ENCODE measurements at places on chromosomes 6 and 20.

- no peak overlapping the region for H3K27ac ChIP-seq
- peaks cover 52% of the 10 kb centered on the region for H3K36me3 ChIP-seq
- peaks cover 19% of the 10 kb centered on the region for H3K4me1 ChIP-seq
- no peak overlapping the region for H3K4me3 ChIP-seq
- no peak for DNase-seq
- no peaks in the 10 kb centered on the region for H3K27me3 ChIP-seq
Measured at GRCh38 chr6:138944412-138944811, 43.6 kb downstream of the REPS1 start.

DNA sequence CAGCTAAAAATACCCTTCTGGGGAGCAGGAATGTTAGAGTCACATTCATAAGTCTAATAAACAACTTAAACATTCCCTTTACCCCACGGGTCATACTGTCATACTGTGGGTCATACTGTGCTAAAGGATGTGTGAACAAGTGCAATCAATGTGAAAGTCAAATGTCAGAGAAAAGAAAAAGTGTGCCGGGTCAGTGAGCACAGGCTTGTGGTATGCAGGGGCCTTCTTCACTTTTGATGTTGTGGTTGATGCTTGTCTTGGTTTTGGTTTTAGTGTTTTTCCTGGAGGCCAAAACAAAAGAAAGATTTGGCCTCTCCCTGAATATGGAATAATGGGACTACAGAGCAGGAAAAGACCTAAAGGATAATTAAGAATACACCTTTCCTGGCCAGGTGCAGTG, 267.9 kb upstream of the PLN start:
- no peaks in the 10 kb centered on the region for H3K36me3 ChIP-seq
- H3K27ac ChIP-seq, result no peak overlapping the region
- H3K27me3 ChIP-seq, result no peaks in the 10 kb centered on the region
- no peak overlapping the region for H3K4me3 ChIP-seq

DNA sequence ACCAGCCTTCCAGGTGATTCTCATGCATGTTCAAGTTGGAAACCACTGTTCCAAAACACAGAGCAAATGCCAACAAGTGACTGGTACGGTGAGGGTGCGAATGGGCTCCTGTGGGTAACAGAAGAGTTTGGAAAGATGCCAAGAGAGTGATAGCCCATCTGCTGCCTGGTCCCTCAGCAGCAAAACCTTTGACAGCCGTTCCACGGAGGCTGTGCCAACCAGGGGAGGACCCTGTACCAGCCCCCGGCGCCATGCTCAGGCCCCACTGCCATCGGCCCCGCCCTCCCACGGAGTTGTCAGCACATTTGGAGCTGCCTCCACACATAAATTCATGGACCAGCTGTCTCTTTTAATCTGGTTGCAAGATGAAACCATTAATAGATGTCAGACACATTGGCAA, 4.4 kb upstream of the PTPRT start:
- peaks cover 4% of the 10 kb centered on the region for H3K27me3 ChIP-seq
- peaks cover 2% of the 10 kb centered on the region for H3K4me1 ChIP-seq
- DNase-seq, result no peak
- no peak overlapping the region for H3K4me3 ChIP-seq

GRCh38 chr6:89161326-89162046, 15.6 kb downstream of the PM20D2 start:
- H3K27me3 ChIP-seq, result no peaks in the 10 kb centered on the region
- peak overlapping the region; percentile 83 for H3K27ac ChIP-seq
- peaks cover 32% of the 10 kb centered on the region for H3K4me1 ChIP-seq
- DNase-seq, result no peak

DNA sequence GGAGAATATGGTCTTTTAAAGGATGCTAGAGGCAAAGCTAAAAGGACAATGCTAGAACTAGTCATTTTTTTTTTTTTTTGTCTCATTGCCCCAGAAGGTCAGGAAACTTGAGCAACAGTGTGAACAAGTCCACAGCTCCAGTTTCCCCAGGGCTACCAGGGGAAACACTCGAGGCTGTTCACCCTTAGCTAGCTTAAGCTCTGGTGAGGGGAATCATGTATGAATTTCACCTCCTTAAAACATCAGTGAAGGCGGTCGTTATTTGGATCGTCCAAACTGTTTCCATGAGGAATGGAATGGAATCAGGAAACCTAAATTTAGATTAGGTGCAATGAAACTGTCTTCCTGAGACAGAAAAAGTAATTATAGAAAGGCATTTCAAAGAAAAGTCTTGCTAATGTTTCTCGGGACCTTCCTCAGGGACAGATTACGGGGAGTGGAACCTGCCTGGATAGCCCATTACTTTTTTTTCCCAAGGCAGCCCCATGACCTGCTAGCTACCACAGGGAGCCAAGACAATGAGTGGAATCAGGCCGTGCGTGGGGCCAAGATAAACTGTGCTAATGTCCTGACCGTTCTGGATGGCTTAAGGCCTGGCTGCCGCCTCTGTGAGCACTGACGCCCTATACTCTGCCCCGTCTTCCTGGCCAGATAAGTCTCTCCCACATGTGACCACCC, 164.8 kb upstream of the SGK1 start:
- H3K4me3 ChIP-seq, result no peak overlapping the region
- H3K27ac ChIP-seq, result peak overlapping the region; percentile 47
- DNase-seq, result no peak
- H3K36me3 ChIP-seq, result no peaks in the 10 kb centered on the region
- H3K27me3 ChIP-seq, result no peaks in the 10 kb centered on the region
- H3K4me1 ChIP-seq, result peaks cover 10% of the 10 kb centered on the region

DNA sequence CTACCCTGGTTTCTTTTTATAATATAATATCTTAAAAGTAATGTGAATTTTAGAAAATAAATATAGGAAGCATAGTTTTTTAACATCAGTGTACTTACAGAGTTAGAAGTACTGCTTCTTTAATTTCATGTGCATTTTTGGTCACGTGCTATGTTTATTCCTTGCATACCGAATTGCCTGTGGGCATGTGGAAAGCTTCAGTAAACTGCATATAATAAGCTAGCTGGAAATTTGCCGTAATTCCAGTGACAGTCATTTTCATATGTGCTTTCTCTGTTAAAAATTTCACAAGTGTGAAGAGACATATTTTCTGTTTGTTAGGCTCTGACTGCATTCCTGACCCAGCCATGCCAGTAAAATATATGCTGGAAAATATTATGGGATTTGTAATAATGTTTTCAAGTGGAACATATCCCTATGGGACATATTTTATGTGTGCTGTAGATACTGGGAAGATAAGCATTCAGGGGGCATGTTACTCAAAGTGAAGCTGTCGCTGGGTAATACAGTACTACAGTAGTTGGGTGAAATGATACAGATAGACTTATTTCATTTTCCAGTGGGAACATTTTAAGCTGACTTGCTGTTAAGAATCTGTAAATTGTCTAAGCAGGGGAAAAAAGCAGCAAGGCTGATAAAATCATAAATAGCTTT, 616.7 kb downstream of the FRK start:
- no peak overlapping the region for H3K27ac ChIP-seq
- no peaks in the 10 kb centered on the region for H3K27me3 ChIP-seq
- H3K4me1 ChIP-seq, result no peaks in the 10 kb centered on the region
- H3K36me3 ChIP-seq, result no peaks in the 10 kb centered on the region
- DNase-seq, result no peak

DNA sequence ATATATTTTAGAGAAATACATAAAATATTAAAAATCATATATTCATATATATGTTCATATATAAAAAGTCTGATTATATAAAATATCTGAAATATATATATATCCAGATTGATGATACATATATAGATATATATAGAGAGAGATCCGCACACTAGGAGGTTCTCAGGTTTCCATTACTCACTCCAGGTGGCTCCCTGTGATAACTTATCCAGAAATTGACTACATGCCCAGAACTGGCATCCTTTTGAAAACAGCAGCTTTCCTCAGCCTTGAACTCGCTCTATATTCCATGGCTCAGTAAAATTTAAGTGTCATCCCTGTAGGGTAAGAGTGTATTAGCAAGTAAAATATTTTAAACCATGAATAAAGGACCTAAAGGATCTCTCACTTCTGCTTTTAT, 206.8 kb downstream of the TINAG start:
- H3K4me3 ChIP-seq, result no peak overlapping the region
- H3K36me3 ChIP-seq, result no peaks in the 10 kb centered on the region
- H3K27ac ChIP-seq, result no peak overlapping the region
- H3K27me3 ChIP-seq, result no peaks in the 10 kb centered on the region
- H3K4me1 ChIP-seq, result no peaks in the 10 kb centered on the region

DNA sequence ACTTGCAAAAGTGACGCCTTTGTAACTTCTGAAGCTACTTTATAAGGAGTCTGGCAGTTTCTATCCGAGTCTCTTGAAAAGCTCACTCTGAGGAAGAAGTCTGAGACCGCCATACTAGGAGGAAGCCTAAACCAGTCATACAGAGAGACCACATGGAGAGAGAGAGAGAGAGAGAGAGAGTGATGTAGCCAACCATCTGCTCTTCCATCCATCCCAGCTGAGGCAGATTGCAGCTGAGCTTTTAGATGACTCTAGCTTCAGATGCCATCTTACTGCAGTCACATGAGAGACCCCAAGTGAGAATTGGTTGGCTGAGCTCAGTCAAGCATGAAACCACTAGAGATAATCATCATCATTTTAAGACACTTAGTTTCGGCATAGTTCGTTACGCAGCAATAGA, 15.0 kb upstream of the DTNBP1 start:
- no peaks in the 10 kb centered on the region for H3K4me1 ChIP-seq
- no peaks in the 10 kb centered on the region for H3K27me3 ChIP-seq
- no peak for DNase-seq
- no peak overlapping the region for H3K4me3 ChIP-seq

DNA sequence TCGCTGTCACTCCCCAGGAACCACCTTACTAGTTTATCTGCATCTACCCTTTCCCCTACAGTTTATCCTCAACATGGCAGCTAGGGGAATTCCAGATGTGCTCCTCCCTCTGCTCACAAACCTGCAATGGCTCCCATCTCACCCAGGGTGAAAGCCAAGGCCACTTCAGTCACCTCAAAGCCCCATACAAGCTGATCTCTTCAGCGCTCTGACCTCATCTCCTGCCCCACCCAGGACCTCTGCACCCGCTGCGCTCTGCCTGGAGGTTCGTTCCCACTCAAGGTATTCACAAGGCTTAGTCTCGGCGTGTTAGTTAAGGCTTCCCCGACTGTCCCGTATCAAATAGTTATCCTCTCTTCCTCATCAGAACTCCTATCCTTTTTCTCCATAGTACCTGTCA, 28.6 kb upstream of the SPDEF start:
- H3K27me3 ChIP-seq, result no peaks in the 10 kb centered on the region
- peaks cover 35% of the 10 kb centered on the region for H3K36me3 ChIP-seq
- peaks cover 19% of the 10 kb centered on the region for H3K4me1 ChIP-seq
- DNase-seq, result no peak
- peak overlapping the region; percentile 43 for H3K27ac ChIP-seq

GRCh38 chr6:37225350-37226169, 32.0 kb upstream of the TBC1D22B start:
- DNase-seq, result no peak
- no peaks in the 10 kb centered on the region for H3K36me3 ChIP-seq
- peaks cover 16% of the 10 kb centered on the region for H3K4me1 ChIP-seq

GRCh38 chr6:29183594-29183993, 12.9 kb downstream of the OR2J2 start:
- no peak overlapping the region for H3K27ac ChIP-seq
- H3K36me3 ChIP-seq, result no peaks in the 10 kb centered on the region
- H3K27me3 ChIP-seq, result no peaks in the 10 kb centered on the region
- no peak overlapping the region for H3K4me3 ChIP-seq
- no peaks in the 10 kb centered on the region for H3K4me1 ChIP-seq

DNA sequence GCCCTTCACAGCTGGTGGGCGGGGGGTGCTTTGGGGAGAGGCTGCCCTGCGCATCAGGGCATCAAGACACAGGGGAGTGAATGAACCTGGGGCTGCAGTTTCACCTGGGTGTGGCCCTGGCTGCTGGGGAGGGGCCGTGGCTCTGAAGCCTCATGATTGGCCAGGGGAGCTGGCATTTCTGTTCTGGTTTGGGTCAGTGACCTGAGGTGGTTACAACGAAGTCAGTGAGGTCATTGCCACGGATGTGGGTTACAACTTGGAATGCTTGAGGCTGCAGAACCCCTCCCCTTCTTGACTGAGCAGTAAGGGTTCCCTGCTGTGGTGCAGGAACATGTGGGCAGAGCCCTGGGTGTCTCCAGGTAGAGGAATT, 3.0 kb downstream of the TCEA2 start:
- peaks cover 22% of the 10 kb centered on the region for H3K4me1 ChIP-seq
- H3K4me3 ChIP-seq, result no peak overlapping the region
- H3K36me3 ChIP-seq, result no peaks in the 10 kb centered on the region
- no peak for DNase-seq

GRCh38 chr6:132087391-132087790, 136.2 kb upstream of the CCN2 start:
- H3K27me3 ChIP-seq, result no peaks in the 10 kb centered on the region
- peaks cover 41% of the 10 kb centered on the region for H3K4me1 ChIP-seq
- DNase-seq, result no peak
- peak overlapping the region; percentile 82 for H3K27ac ChIP-seq

DNA sequence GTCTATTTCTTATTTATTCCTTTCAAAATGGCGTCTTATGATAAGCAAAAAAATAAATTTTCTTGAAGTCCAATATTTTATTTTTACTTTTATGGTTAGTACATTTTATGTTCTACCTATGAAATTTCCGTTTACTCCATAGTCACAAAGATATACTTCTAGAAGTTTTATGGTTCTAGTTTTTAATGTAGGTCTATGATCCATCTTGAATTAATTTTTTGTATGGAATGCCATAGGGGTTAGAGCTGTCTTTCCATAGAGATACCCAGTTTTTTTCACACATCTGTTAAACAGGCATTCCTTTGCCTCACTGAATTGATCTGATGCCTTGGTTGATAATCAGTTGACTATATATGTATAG, 24.9 kb upstream of the ASIP start:
- no peaks in the 10 kb centered on the region for H3K36me3 ChIP-seq
- H3K4me1 ChIP-seq, result peaks cover 6% of the 10 kb centered on the region
- H3K27ac ChIP-seq, result peak overlapping the region; percentile 82
- no peaks in the 10 kb centered on the region for H3K27me3 ChIP-seq
- DNase-seq, result no peak

- H3K36me3 ChIP-seq, result no peaks in the 10 kb centered on the region
- peak overlapping the region; percentile 85 for H3K27ac ChIP-seq
- peak; percentile 87 for DNase-seq
- peak overlapping the region; percentile 54 for H3K4me3 ChIP-seq
Measured at GRCh38 chr6:166005944-166006899, 161.4 kb downstream of the TBXT start.

DNA sequence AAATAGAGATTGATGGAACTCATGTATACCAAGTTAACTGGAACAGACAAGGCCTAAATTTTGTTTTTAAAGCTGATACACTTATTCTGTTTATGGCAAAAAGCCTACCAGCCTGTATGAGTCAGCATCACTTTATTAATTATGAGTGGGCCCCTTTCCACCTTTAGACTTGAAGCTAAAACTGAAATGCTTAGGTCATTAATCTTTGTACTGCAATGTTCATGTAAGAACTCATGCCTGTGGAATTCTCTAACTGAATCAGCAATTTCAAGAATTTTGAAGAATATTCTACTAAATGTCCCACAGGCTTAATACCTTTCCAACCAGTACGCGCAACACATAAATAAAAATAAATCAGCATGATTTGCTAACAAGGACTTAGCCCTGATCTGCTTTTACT, 140.2 kb upstream of the PHACTR1 start:
- H3K27ac ChIP-seq, result no peak overlapping the region
- H3K36me3 ChIP-seq, result no peaks in the 10 kb centered on the region
- no peaks in the 10 kb centered on the region for H3K27me3 ChIP-seq
- peaks cover 24% of the 10 kb centered on the region for H3K4me1 ChIP-seq

- H3K4me3 ChIP-seq, result no peak overlapping the region
- no peak overlapping the region for H3K27ac ChIP-seq
- H3K36me3 ChIP-seq, result no peaks in the 10 kb centered on the region
- peaks cover 8% of the 10 kb centered on the region for H3K4me1 ChIP-seq
Measured at GRCh38 chr6:12051861-12052368, 39.8 kb downstream of the HIVEP1 start.

- no peaks in the 10 kb centered on the region for H3K36me3 ChIP-seq
- peaks cover 61% of the 10 kb centered on the region for H3K4me1 ChIP-seq
- H3K27me3 ChIP-seq, result peaks cover 17% of the 10 kb centered on the region
- H3K27ac ChIP-seq, result peak overlapping the region; percentile 53
Measured at GRCh38 chr6:3228046-3228671, 706 bp upstream of the TUBB2B start.

Data from esophagus muscularis mucosa (tissue), 4 donors.